ENCODE measurements at places on chromosomes 2 and 18. TPM values are rescaled to one million over a fixed set of nuclear protein-coding genes. Genes with fewer than 3 reads are reported as not detected.

Gene FSHR
- total RNA-seq = not detected

Gene GKN1
- not detected for total RNA-seq

Gene STPG4
- 1.0 TPM for total RNA-seq

Gene MC5R
- total RNA-seq = not detected

Gene HRH4
- 0.89 TPM for total RNA-seq

Gene KCNE4
- 1.2 TPM for total RNA-seq
